ENCODE measurements at places on chromosomes 13 and 19.

- DNase-seq, result no peak
Observed at GRCh38 chr19:408441-408901, 476 bp downstream of the C2CD4C start.

GRCh38 chr13:86909318-86909717, 761.9 kb upstream of the SLITRK5 start:
- DNase-seq, result no peak

GRCh38 chr19:31037286-31037980, 311.8 kb downstream of the TSHZ3 start:
- DNase-seq, result no peak

GRCh38 chr13:100491164-100491842, 97.3 kb downstream of the GGACT start:
- no peak for DNase-seq

DNA sequence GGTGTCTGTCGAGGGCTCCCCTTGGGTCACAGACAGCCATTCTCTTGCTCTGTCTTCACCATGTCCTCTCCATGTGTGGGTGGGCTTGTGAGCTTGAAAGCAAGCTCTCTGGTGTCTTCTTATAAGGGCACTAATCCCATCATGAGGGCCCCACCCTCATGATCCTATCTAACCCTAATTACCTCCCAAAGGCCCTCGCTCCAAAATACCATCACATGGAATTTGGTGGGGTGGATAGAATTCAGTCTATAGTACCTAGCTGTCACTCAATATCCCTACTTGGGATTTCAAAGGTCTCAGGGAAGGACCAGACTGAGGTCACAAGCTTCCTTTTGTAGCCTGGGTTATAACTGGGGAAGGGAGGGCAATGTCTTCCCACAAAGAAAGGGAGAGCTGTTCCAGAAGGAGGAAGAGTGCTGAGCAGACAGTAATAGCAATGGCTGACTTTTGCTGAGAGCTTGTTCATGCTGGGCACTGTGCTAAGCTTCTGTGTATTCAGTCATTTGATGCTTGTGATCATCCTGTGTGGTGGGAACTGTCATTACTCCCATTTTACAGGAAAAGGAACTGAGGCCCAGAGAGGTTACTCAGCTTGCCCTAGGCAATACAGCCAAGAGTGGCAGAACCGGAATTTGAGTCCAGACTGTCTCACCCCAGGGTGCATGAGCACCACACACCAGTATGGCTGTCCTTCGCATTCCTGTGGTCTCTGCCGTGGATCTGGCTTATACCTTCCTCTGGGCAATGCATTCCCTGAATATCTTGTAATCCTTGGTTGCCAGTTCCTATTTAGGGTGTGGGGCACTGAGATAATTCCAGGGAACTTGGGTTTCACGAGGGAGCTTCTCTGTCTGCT, 8.2 kb downstream of the FXYD5 start:
- DNase-seq, result no peak

DNA sequence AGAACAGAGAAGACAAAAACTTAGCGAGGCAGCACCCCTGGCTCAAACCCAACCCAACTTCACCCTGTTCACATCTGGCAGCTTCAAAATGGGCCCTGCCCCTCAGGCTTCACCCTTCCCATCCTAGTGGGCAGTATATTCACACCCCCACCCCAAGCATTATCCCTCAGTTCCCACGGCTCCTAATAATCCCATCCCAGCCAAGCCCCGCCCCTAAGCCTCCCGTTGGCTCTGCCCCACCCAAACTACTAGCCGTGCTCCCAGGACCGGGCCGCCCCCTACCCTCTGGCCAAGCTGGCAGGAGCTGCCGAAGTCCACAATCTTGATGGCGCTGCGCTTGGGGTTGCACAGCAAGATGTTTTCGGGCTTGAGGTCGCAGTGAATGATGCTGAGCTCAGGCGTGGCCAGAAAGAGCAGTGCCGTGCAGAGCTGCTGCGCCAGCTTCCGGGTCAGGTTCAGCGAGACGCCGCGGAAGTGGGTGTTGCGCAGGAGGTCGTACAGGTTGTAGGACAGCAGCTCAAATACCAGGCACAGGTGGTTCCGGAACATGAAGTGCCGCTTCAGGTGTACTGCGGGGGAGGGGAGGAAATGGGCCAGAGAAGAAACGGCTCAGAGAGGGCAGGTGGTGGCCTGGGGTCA, 5.8 kb downstream of the DYRK1B start:
- peak; percentile 22 for DNase-seq

- no peak for DNase-seq
Observed at GRCh38 chr13:58579468-58579867, 947.9 kb downstream of the PCDH17 start.

DNA sequence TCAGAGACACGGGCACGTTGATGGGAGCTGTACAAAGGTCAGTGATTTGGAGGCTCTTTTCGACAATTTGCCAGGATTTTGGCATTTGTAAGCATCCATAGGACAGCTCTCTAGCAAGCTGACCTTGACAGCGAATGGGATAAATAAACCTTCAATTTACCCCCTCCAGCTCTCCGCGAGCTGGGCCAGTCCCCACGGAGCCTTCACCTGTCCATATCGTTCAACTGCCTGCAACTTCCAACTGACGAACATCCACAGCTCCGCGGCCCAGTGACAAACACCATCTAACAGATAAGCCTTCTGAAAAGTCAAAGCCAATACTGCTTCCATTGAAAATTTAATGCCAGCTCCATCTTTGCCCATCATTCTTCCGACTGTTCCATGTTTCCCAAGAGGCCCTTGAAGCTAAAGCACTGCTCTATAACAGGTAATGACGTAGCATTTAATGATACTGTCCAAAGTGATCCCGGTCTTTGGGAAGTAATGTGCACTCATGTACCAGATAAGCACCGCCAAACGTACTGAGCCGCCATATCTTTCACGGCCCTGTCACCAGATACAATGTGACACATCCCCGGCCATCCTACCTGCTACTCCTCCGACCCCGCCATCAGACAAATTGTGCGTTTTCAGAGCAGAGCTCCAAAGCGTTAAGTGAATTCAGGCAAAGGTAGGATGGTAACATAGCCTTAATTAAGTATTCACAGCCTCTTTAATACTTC, 365.3 kb upstream of the ZNF507 start:
- no peak for DNase-seq

GRCh38 chr13:27293873-27294515, 23.4 kb downstream of the RASL11A start:
- DNase-seq, result peak; percentile 7

DNA sequence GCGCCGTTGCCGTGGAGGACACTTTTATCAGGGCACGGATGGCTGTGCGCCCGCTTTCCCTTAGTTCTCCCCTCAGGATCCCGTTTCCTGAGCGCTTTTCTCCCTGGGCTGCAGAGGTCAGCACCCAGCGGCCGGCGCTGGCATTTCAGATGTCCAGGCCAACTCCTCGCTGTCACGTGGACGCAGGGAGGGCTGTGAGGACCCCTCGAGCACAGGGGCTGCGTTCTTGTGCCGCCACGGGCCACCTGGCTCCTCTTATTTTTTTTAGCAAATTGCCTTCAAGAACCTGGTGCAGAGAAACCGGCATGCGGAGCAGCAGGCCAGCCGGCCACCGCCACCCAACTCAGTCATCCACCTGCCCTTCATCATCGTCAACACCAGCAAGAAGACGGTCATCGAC, 22.3 kb downstream of the ATP4B start:
- DNase-seq, result no peak

DNA sequence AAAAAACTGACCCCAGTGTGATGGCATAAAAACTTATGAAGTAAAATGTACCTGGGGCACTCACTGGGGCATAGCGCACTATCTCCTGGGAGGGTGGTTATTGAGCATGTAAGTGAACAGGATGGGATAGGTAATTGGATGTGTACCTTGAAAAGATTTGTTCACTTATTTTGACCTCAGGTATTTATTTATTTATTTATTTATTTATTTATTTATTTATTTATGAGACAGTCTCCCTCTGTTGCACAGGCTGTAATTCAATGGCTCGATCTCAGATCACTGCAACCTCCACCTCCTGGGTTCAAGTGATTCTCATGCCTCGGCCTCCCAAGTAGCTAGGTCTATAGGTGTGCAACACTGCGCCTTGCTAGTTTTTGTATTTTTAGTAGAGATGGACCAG, 5.9 kb upstream of the ZNF626 start:
- DNase-seq, result no peak

DNA sequence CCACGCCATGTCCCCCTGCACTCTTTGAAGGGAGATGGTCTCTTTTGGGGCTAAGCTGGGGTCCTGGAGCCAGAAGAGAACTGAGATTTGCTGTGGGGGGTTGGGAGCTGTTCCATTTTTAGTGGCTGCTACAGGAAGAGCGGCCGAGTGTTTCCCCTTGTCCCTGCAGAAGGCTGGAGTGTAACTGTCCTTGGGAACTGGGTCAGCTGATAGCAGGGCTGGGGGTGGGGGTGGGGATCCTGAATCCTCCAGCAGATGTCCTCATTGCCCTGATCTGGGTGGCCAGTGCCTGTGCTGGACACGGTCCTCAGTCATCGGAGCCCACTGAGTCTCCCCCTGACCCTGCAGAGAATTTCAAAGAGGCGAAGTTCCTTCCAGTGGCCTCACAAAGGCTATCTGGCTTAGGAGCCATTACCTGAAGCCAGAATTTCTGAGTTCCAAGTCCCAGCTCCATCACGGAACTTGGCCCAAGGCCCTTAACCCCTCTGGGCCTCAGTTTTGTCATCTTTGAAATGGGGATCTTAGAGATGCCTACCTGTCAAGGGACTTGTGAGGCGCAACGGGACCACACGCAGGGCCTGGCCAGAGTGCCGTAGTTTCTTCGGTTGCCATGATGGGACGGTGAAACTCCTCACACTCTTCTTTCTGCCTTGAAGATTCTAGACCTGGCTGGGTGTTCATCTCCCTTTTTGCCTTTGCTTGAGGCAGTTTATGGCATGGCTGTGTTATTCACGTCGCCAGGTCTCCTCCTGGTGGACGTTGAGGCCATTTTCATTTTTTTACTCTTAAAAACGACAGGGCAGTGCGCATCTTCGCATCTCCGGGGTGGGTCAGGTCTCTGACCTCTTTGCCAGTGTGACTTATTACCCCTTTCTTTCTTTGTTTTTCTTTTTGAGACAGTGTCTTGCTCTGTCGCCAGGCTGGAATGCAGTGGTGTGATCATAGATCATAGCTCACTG, 51.9 kb downstream of the DNM2 start:
- no peak for DNase-seq

DNA sequence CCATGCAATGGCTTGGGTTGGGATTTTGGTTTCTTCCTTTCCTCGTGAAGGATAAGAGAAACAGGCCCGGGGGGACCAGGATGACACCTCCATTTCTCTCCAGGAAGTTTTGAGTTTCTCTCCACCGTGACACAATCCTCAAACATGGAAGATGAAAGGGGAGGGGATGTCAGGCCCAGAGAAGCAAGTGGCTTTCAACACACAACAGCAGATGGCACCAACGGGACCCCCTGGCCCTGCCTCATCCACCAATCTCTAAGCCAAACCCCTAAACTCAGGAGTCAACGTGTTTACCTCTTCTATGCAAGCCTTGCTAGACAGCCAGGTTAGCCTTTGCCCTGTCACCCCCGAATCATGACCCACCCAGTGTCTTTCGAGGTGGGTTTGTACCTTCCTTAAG, 24.1 kb downstream of the SPC24 start:
- DNase-seq, result no peak

DNA sequence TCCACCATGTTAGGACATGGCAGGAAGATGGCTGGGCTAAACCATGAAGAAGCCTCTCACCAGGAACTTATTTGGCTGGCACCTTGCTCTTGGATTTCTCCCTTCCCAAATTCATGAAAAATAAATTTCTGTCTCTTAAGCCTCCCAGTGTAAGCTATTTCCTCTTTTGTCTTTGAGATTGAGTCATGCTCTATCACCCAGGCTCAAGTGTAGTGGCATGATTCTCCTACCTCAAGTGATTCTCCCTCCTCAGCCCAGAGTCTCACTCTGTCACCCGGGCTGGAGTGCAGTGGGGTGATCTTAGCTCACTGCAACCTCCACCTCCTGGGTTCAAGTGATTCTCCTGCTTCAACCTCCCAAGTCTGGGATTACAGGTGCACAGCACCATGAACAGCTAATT, 12.6 kb downstream of the ZNF888 start:
- DNase-seq, result no peak

DNA sequence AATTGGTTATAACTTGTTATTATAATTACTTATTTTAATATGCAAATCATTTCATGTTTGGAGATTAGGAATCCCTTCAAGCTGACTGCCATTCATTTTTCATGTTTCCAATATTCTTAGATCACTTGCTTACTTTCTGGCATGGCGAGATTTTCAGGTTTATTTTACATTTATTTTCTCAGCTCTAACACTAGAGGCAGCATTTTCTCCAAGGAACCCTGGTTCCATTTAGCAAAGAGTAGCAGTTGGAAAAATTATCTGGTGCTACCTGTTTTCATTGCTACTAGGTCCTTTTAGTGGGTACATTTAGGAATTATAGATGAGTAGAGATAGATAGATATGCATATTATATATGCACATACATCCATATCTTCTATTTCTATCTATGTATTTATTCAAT, 90.9 kb upstream of the TRPC4 start:
- DNase-seq, result no peak

GRCh38 chr19:7642295-7643030, 5.6 kb downstream of the STXBP2 start:
- no peak for DNase-seq

GRCh38 chr13:97108530-97108900, 113.6 kb upstream of the MBNL2 start:
- DNase-seq, result no peak

DNA sequence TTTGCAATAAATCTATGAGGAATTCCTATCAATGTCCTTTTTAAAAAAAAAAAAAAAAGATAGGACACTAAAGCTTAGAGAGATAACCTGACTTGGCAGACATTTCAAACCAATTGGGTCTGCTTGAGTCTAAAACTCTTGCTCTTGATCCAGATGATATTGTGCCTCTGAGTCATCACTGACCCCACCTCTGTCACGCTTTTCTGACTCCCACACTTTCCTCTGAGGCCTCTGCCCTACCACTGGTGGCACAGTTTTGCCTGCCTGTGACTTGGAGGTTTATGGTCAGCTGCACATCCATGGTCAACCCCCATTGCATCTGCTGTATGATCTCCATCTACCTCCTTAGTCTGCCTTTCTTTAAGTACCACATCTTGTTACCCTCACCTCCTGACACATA, 328.7 kb downstream of the SPRY2 start:
- no peak for DNase-seq

DNA sequence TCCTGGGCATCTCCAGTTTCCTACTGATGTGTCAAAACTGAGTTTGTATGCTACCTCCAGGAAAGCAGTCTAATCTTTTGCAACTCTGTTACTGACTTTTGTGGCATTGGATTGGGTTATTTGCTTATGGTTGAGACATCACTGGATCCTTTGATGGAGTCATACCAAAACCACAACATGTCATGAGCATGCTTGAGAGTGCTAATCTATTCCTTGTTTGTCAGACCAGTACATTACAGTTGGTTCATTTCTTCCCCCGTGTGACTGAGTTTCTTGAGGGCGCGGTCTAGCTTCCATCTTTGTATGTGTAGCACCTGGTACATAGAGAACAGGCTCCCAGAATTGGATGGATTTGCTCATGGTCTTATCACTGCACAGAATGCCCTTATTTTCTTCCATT, 43.2 kb downstream of the SUGT1 start:
- DNase-seq, result no peak

- DNase-seq, result no peak
Observed at GRCh38 chr13:101415358-101416174, 742 bp downstream of the NALCN start.

- no peak for DNase-seq
Observed at GRCh38 chr19:2237051-2237868, 636 bp downstream of the SF3A2 start.

Measured in CD8-positive, alpha-beta memory T cell (primary cell).